ENCODE measurements at places on chromosomes 4 and X. TPM values are rescaled to one million over a fixed set of nuclear protein-coding genes. Genes with fewer than 3 reads are reported as not detected.

Gene BST1
- total RNA-seq: 38.4 TPM

Gene GPR173
- 0.57 TPM for total RNA-seq

DNA sequence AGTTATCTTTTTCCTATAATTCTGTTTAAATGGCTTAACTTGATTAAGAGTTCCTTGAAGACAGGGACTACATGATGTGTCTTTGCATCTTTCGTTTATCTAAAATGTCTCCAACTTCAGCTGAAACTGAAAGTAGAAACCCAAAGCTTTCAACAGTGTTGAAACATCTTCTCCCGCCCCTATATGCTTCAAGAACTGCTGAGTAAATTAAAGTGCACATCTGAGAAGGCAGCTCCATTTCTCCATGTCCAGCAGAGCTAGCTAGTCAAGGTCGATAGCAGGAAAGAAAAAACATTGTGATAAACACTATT lies 185.7 kb upstream of the TBL1X start:
- no peak for DNase-seq
- H3K36me3 ChIP-seq: no peaks in the 10 kb centered on the region
- no peaks in the 10 kb centered on the region for H3K4me1 ChIP-seq
- peak overlapping the region; percentile 8 for H3K27ac ChIP-seq
- H3K27me3 ChIP-seq: no peaks in the 10 kb centered on the region

GRCh38 chrX:118579417-118579816 lies 83.8 kb downstream of the DOCK11 start:
- DNase-seq: no peak
- no peak overlapping the region for H3K4me3 ChIP-seq
- no peaks in the 10 kb centered on the region for H3K4me1 ChIP-seq
- H3K27ac ChIP-seq: no peak overlapping the region
- H3K27me3 ChIP-seq: no peaks in the 10 kb centered on the region
- H3K36me3 ChIP-seq: no peaks in the 10 kb centered on the region

DNA sequence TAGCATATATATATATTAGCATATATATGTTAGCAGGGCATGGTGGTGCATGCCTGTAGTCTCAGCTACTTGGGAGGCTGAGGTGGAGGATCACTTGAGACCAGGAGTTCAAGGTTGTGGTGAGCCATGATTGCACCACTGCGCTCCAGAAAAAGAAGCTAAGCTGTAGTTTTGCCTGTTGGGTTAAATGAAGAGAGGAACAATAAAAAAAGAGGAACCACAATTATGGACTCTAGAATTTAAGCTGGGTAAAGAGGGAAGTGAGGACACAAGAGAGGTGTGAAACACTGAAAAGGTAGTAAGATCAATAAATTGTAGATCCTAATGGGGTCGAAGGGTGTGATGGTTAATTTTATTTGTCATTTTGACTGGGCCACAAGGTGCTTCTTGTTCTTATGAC lies 40.5 kb upstream of the HSD17B10 start:
- no peaks in the 10 kb centered on the region for H3K36me3 ChIP-seq
- no peaks in the 10 kb centered on the region for H3K4me1 ChIP-seq
- no peaks in the 10 kb centered on the region for H3K27me3 ChIP-seq

DNA sequence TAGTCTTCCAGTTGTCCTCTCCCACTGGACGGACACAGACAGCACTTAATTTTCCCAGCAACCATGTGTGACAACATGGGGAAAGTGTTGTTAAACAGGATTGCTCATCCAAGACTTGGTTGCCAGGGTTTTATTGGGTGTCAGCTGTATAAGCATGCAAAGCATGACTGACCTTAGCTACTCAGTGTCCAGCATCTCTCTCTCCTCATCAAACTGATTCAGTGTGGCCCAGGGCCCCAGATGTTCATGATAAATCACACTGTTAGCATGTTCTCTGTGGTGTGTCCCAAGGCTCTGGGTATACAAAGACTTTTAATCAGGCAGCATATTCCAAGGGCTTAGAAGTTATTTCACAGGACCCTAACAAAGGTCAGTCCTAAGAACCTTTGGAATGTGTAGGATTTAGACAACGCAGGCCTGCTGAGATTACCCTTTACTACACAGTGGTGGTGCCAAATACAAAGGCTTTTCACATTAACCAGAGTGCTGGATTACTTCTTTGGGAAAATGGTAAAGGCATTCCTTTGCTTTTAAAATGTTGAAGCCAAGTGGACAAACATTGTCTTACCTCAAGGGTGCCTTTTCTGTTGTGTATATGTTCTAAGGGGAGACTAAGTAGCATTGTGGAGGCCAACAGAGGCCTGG lies 213.3 kb downstream of the GLUD2 start:
- H3K36me3 ChIP-seq: no peaks in the 10 kb centered on the region
- no peak for DNase-seq
- H3K27ac ChIP-seq: no peak overlapping the region
- H3K4me1 ChIP-seq: no peaks in the 10 kb centered on the region
- H3K4me3 ChIP-seq: no peak overlapping the region

Gene PDCL2
- total RNA-seq: not detected

DNA sequence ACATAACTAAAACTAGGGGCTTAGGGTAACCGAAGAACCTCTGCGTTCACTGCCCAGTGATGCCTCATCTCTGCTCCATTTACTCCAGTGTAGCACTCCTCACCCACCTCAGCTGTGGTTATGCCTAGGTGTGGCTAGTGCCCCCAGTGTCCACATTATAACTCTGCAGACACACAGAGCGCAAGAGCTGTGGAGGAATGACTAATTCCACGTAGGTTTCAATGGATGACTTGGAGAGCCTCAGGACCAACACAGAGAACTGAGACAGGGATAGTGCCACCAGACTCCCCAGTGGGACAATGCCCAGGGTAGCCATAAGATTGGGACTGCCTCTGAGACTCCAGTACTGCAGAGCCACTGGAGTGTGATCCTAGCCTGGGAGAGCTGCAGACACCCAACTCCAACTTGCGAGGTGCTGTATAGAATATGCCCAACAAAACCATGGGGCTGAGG lies 542.4 kb upstream of the DIPK2B start:
- no peak for DNase-seq
- H3K27me3 ChIP-seq: no peaks in the 10 kb centered on the region
- no peak overlapping the region for H3K27ac ChIP-seq
- no peaks in the 10 kb centered on the region for H3K4me1 ChIP-seq
- peaks cover 4% of the 10 kb centered on the region for H3K36me3 ChIP-seq

GRCh38 chr4:1616557-1616930 lies 67.6 kb downstream of the FAM53A start:
- H3K4me1 ChIP-seq: no peaks in the 10 kb centered on the region
- H3K27ac ChIP-seq: no peak overlapping the region
- no peaks in the 10 kb centered on the region for H3K27me3 ChIP-seq
- no peaks in the 10 kb centered on the region for H3K36me3 ChIP-seq

DNA sequence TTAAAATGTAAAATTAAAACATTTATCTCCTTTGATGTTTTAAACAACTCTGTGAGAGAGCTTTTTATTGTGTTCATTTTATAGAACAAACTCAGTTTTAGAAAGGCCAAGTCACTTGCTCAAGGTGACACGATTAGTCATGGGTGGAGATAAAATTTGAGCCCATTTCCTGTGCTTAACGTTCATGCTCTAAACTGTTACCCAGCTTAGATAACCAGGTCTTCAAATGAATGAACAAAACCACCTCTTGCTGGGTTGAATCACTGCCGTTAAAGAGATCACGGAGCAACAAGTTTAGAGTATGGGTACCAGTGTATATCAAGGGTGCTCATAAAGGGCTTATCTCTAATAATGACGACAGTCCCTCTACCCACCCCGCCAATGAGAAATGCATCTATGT lies 10.2 kb upstream of the CASK start:
- no peaks in the 10 kb centered on the region for H3K36me3 ChIP-seq
- no peak overlapping the region for H3K4me3 ChIP-seq
- H3K27me3 ChIP-seq: no peaks in the 10 kb centered on the region
- no peaks in the 10 kb centered on the region for H3K4me1 ChIP-seq
- H3K27ac ChIP-seq: no peak overlapping the region

Gene SLC10A4
- not detected for total RNA-seq

- no peaks in the 10 kb centered on the region for H3K36me3 ChIP-seq
- DNase-seq: no peak
- no peak overlapping the region for H3K27ac ChIP-seq
- H3K27me3 ChIP-seq: no peaks in the 10 kb centered on the region
These were observed 377.9 kb downstream of the FAM133A start for GRCh38 chrX:94051926-94052325.

DNA sequence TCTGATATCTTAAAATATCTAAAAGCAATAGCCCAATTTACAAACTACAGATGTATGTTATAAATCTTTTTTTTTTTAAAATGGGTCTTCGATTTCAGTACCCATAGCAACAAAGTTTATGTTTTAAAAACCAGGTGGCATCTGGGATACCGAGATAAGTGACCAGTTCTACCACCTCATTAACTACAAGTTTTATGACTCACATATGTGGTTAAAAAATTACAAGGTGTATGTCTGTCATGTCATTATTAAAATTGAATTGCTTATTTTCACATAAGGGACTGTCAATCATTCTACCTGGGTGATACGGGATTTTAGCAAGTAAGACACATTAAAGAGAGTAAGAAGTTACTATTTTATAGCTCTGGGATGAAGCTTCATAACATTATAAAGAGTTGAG lies 192.0 kb upstream of the ETNPPL start:
- H3K27ac ChIP-seq: no peak overlapping the region
- no peaks in the 10 kb centered on the region for H3K4me1 ChIP-seq
- H3K27me3 ChIP-seq: no peaks in the 10 kb centered on the region
- DNase-seq: no peak

Gene ATG4A
- total RNA-seq: 27.5 TPM

Gene YIPF7
- not detected for total RNA-seq

DNA sequence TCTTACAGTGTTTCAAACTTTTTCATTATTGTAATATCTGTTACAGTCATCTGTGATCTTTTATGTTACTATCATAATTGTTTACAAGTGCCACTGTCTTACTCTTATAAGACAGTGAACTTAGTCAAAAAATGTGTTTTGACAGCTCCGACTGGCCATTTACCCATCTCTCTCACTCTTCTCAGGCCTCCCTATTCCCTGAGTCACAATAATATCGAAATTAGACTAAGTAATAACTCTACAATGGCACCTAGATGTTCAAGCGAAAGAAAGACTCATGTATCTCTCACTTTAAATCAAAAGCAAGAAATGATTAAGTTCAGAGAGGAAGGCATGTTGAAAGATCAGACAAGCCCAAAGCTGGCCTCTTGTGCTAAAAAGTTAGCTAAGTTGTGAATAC lies 184.2 kb downstream of the CDS1 start:
- H3K4me3 ChIP-seq: no peak overlapping the region
- H3K27me3 ChIP-seq: no peaks in the 10 kb centered on the region
- no peaks in the 10 kb centered on the region for H3K4me1 ChIP-seq
- DNase-seq: no peak

DNA sequence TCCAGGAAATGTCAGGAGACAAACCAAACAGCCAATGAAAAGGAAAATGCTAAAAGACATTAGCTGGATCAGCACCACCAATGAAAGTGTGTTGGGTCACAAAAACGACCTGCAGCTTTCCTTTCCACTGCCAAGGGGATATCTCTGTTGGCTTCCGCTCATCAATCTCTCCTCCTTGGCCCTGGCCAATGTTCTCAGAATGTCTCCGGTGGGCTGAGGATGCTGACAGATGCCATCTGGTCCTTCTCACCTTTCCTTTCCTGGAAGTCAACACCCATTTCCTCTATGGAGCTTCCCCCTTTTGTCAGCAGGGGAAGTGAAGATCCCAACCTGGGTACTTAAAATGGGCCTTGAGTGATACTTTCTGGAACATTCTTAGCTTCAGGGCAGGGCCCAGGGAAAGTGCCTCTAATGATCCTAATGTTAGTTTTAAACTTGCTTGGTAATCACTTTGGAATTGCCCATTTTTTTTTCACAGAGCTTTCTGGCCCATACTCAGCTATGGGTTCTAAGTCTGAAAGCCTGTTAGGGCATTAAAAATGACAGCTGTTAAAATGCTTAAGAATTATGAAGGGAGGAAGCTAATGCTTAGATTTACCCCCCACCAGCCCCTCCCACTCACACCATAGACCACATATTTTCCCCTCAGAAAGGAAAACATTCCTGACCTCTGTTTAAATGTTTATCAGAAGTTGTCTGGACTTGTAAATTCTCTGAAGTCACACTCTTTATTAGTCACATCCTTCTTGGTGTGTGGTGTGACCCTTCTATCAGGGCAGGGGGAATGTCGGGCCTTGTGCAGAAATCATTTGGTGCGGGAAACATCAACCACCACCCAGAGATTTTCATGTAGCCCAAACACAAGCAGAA lies 29.2 kb downstream of the IGFBP7 start:
- no peaks in the 10 kb centered on the region for H3K36me3 ChIP-seq
- peaks cover 7% of the 10 kb centered on the region for H3K4me1 ChIP-seq
- no peaks in the 10 kb centered on the region for H3K27me3 ChIP-seq
- DNase-seq: peak; percentile 51

Gene GAGE1
- not detected for total RNA-seq

Data from Peyer's patch (tissue), 4 donors.